Germinal center (tissue), 1 donor: ENCODE measurements at places on chromosomes 4 and X.

- no peak for DNase-seq
Measured at GRCh38 chr4:6368096-6368495, 98.4 kb downstream of the WFS1 start.

- DNase-seq = no peak
Measured at GRCh38 chr4:122739174-122739573, 6.7 kb downstream of the BBS12 start.

DNA sequence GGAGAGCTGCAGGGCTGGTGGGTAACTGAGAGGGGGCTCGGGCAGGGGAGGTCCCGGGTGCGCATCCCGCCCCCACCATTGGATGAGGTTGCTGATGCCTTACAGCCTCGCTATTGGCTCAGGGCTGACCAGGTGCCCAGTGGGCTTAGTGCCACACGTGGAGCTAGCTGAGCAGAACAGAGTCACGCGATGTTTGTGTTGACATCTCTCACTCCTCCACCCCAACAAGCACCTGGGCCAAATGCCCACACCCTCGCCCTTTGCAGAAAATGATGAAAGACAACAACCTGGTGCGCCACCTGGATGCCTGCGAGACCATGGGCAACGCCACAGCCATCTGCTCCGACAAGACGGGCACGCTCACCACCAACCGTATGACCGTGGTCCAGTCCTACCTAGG, 31.8 kb downstream of the ATP2B3 start:
- no peak for DNase-seq

DNA sequence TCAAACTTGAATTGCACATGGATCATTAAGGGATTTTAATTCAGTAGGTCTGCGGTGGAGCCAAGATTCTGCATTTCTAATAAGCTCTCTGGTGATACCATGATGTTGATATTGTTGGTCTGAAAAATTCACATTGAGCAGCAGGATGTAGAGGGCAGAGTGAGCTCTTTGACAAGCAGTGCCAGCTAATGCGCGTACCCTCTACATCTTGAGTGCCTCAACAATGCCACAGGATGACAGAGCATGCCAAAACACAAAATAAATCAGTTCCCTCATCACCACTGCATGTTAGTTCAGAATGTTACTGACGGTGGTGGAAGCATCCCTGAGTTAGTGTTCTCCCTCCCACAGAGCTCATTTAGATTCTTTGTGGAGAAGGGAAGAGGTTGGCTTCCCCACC, 23.5 kb downstream of the IL1RAPL1 start:
- no peak for DNase-seq

GRCh38 chr4:528835-529234, 29.8 kb downstream of the PIGG start:
- no peak for DNase-seq

- no peak for DNase-seq
Measured at GRCh38 chrX:149275836-149276235, 229.3 kb downstream of the IDS start.

DNA sequence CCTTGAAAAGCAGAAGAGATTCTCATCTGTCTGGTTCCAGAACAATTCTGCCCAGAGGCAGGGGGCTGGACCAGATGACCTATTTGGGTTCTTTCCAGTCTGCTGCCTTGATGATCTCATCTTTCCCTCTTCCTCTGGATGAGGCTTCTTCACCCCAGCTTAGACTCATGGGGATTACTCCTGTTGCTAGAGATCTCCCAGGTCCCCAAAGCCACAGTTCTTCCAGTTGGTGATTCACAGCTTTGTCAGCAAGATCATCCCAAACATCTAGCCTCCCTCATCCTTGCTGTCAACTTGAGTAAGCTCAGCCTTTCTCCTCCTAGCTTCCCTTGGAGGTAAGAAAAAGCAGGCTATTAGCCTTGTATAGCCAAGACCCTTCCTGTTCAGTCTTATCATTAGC, 64.2 kb upstream of the PJA1 start:
- no peak for DNase-seq

DNA sequence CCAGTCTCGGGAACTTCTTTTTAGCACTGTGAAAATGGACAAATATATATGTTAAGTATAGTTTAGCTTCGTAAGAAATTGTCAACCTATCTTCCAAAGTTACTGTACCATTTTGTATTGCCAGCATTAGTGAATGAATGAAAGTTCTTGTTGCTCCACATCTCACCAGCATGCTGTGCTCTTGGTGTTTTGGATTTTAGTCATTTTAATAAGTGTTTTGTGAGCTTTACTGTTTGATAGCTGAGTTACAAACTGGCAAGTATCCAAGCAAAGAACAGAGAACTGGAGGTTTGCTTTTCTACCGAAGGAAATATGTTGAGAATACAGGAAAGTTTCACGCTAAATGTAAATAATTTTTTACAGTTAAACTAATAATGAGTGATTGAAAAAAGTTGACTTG, 33.0 kb downstream of the SNCA start:
- DNase-seq = no peak
